ENCODE measurements at places on chromosomes 7 and 10.

- DNase-seq = no peak
These were observed 18.2 kb downstream of the NT5C3A start for GRCh38 chr7:33044401-33044718.

DNA sequence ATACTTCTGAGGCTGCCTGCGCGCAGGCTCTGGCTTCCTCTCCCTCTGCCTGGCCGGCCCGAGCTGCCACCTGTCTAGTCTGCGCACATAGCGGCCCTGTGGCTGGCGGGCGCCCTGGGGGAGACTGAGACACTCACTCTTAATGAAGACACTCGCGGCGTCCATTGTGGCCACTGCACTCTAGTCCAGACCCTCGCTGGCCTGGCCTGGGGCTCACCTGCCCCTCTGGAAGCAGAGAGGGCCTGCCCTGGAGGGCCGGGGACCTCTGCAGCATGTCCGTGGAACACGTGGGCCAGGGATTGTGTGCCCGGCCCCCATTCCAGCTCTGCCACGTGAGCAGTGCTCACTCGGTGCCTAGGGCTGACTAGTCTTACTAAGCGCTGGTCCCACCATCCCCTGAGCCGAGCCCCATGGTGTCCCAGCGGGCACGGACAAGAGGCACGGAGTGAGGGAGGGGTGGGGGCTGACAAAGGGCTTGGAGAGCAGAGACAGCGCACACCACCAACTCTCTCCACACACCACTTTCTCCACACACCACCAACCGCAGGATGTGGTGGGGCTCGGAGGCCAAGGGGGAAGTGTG is 149.3 kb downstream of the ELFN1 start:
- no peak for DNase-seq

DNA sequence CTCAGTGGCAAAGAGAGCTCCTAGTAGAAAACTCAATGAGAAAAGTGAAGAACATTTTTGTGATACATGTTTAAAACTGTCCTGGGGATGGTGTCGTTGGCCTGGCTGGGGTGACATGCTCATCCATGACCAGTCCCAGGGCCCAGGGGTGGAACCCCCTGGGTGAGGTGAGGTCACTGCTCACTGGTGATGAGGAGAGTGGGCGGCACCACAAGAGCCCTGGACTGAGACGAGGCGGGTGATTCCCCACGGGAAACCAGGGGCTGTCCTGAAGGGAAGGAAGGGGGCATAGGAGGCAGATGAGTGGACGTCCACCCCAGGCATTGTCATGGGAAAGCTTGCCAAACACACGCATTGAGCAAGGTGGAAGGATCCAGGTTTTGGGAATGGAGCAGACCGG is 54.6 kb downstream of the HTR5A start:
- no peak for DNase-seq

- no peak for DNase-seq
These were observed 19.2 kb upstream of the MICALL2 start for GRCh38 chr7:1478480-1478879.

- no peak for DNase-seq
These were observed 56.3 kb downstream of the MTERF1 start for GRCh38 chr7:91824201-91824600.

- DNase-seq = no peak
These were observed 415.1 kb downstream of the INHBA start for GRCh38 chr7:41287559-41288335.

DNA sequence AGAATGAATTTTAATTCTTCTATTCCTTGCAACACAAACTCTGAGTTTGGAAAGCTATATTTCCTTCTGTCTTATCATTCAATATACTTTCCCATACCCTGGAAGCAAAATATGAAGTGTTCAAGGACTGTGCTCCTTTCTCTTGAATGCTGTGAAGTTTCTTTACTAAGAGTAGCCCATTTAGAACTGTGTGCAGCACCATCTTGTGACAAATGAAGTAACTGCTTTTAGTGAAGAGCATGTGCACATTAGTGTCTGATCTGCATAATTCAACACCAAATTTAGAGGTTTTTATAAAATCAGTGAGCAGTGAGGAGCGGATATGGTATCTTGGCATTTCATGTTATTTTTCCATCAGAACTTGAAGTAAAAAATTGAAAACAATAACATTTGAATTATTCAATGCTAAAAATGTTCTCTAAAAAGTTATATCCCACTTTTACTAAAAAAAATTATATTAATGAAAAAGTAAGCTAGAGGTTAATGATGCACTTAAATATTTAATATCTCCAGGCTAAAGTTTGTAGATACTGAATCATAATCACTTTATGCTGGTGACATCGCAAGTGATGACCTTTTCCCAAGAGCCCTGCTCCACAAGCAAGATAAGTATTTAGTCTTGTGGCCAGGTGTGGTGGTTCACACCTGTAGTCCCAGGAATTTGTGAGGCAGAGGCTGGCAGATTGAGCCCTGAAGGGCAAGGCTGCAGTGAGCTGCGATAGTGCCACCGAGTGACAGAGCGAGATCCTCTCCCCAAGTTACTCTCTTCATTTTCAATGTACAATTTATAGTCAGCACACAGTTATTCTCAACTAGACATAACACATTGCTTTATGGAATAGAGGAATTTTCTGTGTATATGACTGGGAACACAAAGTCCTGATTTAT is 108.8 kb upstream of the PCLO start:
- peak; percentile 40 for DNase-seq

- no peak for DNase-seq
These were observed 245.7 kb upstream of the FOXK1 start for GRCh38 chr7:4436361-4436895.

- peak; percentile 12 for DNase-seq
These were observed at the start of gene PRR15 for GRCh38 chr7:29563590-29564495. TSS of gene PRR15 (plus strand) at chr7:29563835. CDS start at chr7:29566330, 2,495 bp downstream.

DNA sequence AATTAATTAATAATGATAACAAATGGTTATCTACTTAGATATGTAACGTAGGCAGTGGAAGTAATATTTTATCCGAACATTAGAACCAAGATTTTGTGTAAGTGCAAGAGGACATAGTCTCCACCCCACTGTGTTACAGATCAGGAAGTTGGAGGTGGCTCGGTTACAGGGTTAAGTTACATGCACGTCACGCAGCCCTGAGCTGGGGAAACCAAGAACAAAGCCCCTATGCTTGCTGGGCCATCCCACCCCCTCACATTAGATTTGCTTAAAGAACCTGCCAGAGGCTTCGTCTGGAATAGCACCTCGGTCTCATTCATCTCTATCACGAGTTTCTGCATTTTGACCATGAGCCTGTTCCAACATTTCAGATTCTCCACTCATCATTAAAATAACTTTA is 214.1 kb downstream of the ADARB2 start:
- DNase-seq = no peak

DNA sequence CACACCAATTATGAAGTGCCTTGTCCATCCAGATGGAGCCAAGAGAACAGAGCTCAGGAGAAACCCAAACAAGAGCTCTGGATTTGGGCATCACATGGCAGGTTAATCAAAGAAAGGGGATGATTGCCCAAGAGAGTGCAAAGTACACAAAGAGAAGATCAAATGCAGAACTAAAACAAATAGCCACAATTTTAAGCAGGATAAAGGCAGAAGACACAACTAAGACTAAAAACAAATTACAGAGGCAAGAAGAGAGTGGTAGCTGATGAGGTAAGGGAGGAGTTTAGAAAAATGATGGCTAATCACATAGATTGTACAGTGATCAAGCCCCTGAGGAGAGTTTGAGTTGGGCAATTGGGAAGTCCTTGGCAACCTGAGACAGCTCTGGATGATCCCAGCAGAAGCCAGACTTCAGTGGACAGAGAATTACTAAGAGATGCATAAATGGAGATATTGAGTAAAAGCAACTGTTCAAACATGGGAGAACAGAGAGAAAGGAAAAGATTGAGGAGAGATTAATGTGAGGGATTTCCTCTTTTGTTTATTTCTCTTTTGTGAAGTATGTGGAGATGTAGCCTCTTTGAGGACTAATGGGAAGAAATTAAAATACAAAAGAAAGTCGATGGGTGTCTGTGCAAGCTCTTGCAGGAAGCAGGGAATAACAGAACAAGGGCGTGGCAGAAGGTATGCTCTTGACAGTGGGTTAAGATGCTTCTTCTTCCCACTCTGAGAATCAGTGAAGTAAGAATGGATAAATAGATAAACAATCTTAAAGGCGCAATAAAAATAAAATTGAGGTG is 101.9 kb downstream of the LRRN3 start:
- no peak for DNase-seq

- DNase-seq = no peak
These were observed 44.3 kb downstream of the SMURF1 start for GRCh38 chr7:99099499-99100077.

DNA sequence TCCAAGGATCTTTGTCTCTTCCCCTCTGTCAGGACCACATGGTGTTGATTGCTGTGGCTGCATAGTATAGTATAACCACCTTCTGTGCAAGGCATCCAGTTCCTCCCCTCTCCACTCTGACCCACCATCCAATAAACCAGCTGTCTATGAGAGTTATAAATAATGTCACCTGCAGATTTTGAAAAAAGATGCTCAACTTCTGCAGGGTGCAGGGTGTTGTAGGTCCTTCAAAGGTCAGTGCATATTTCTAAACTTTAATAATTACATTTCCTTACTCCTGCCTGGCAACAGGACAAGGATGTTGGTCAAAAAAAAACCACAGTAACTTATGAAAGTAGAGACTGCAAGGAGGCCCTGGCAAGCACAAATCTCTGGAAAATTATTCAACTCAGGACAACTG is 166.2 kb downstream of the PKD1L1 start:
- DNase-seq = peak; percentile 54

GRCh38 chr10:3192856-3193635 is 20.5 kb upstream of the PITRM1 start:
- DNase-seq = peak; percentile 54

GRCh38 chr10:22369434-22370072 is 24.3 kb downstream of the SPAG6 start:
- DNase-seq = peak; percentile 16

- DNase-seq = no peak
These were observed 374.6 kb downstream of the KIF20B start for GRCh38 chr10:90075995-90076394.

DNA sequence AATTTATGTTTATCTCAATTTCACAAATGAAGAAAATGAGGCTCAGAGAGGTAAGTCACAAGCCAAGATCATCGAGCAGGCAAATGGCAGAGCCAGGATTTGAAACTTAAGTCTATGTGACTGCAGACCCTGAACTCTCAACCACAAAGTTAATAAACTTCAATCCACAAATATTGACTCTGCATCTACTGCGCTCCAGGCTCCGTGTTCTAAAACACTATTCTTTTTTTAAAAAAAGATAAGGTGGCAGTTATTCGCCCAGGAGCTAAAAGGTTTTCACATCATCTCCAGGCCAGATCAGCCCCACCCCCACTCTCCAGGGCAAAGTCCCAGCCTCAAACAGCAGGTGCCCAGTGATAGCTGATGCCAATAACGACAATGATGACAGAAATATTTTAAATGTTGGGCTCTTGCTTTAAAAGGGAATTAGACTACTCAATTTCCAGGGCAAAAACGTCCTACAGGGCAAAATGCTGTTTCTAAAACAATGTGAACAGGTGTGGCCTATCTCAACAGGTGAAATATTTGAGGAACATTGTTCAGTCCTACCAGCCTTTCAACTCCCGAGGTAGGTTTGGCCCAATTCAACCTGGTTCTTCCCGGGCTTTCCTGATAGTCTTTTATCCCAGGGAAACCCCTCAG is 85.2 kb downstream of the SORBS1 start:
- no peak for DNase-seq

- no peak for DNase-seq
These were observed 228.0 kb downstream of the DGKI start for GRCh38 chr7:137618748-137619147.

DNA sequence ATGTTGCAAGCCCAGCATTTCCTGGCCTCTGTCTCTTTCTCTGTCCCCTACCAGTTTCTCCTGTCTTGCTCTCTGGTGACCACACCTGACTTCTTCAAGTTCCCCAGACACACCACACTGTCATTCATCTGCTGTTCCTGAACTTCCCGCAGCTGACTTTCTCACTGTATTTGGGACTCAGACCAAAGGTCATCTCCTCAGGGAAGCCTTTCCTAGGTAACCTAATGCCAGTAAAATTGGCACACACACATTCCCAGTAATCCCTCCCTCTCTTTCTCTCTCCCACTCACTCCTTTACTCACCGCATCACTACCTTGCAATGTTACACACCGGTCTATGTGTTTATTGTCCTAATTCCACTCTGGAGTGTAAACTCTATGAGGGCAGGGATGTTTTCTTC is 81.7 kb downstream of the ELMO1 start:
- DNase-seq = no peak

- peak; percentile 41 for DNase-seq
These were observed 11.6 kb upstream of the TNPO3 start for GRCh38 chr7:129066290-129067131.

GRCh38 chr10:98391578-98391991 is 23.4 kb downstream of the PYROXD2 start:
- DNase-seq = no peak

- DNase-seq = peak; percentile 48
These were observed 86.5 kb downstream of the OTUD1 start for GRCh38 chr10:23525406-23525805.

DNA sequence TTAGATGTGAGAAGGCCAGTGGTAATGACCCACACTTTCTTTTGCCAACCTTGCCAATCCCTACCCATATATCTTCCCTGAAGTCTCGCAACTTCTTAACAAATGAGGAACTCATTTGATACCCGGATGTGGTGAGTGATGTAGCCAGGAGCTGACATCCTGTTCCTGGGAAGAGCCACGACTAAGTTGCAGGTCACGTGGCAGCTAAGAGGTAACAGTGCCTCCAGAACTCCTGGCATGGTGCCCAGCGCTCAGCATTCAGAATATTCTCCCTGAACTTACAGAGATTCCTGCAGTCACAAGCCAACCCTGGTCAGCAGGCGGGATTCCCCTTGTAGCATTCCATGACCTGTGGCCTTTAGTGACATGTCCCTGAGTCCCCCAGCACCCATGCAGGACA is 282.5 kb downstream of the GALNT17 start:
- no peak for DNase-seq

DNA sequence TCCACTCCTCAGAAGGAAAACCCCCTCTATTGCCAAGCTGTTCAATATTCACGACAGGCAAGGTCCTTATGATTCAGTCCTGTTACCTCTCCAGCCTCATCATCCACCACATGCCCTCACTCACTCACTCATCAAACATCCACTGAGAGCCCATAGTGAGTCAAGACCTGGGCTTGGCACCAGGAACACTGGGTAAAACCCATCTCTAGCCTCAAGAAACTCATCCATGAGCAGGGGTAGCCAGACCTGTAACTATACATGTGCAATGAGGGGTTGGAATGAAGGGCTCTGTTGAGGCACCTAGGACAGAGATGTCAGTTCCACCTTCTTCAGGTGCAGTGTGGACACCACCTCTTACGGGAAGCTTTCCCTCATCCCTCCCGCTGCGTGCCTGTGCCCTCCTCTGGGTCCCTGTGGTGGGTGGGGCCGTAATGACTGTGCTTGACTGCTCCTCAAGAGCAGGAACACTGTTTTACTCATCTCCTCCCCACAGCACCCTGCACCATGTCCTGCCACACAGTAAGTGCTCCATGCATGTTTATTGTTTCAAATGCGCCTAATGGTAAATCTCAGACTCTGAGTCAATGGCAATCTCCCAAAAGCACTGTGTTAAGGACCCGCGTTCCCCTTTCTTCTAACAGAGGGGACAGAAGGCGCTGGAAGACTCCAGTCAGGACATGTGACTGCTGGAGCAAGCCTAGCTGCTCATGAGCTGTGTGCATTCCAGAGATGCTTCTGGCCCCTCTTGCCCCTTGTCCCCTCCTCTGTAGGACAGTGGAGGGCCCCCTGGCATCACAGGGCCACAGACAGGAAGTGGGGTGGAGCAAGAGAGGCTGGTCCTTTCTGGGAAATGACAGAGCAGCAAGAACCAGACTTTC is 95.4 kb downstream of the HIPK2 start:
- peak; percentile 55 for DNase-seq

GRCh38 chr7:3200504-3200903 is 100.5 kb upstream of the SDK1 start:
- peak; percentile 69 for DNase-seq

GRCh38 chr7:114922026-114922651 is at the start of gene MDFIC:
TSS of gene MDFIC (plus strand) at chr7:114922094. CDS start at chr7:114923034, 940 bp downstream.
- peak; percentile 28 for DNase-seq
